ENCODE measurements at places on chromosomes 1 and 21.

GRCh38 chr1:53375440-53375839 is 47.6 kb upstream of the LRP8 start:
- DNase-seq = peak; percentile 32

DNA sequence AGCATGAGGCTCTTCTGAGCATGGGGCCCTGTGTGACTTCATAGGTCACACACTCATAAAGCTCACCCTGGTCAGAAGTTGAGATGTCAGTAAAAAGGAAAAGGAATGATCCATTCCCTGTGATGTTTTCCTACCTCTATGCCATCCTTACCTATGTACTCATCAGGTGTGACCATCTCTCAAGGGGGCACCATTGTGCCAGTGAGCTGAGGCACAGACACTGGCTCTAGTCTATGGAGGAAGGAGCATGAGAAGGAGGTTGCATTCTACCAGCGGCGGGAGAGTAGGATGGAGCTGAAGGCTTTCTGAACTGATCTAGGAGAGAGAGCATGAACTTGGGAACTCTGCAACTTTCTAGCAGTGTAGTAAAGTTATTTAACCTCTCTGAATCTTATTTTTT is 65.8 kb upstream of the RGL1 start:
- DNase-seq = no peak

DNA sequence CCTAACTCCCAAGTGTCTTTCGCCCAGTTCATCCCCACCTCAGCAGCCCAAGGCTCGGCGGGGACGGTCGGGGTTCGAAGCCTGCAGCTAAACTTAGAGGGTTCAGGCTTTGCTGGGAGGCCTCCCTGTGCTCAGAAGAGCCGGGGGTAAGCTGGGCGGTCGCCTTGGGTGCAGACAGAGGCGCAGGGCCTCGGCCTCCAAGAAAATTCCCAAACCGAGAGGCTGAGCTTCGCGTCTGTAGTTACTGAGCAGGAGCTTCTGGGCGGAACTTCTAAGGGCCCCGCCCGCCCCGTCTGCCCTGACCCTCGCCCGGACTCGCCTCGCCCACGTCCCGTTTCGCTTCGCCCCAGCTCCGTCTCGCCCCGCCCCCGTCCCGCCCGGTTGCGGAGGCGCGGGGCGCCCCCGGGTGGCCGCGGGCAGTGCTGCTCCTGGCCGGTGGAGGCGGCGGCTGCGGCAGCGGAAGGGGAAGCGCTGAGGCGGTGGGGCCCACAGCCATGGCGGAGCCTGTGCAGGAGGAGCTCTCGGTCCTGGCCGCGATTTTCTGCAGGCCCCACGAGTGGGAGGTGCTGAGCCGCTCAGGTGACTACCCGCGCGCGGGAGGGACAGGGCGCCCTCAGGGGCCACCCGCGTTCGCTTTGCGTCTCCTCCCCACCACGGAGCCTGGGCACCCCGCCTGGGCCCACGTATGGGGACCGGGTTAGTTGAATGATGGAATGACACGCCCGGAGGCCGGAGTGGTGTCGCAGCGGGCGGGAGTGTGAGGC is at the start of gene RWDD3:
RWDD3 (plus strand) TSS at position 474 of the 764 bp plus-strand sequence; CDS start at position 495, 21 bp downstream.
- peak; percentile 94 for DNase-seq

DNA sequence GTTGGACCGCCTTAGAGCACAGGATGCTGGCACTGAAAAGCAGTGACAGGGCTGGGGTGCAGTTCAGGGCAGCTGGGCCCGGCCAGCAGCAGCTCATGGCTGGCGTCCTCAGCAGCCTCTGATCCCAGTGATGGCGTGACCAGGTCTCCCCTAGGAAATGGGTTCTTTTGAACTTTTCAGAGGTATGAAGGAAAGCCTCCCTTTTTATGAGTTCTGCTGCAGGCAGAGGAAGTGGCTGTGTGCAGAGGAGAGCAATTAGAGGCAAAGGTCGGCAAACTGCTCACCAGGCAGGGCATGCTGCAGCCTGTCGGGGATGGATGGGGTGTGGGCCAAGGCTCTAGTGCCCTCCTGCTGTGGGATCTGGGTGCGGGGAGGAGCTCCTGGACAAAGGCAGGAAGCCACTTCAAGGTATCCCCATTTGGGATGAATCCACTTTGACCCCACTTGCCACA is 45.6 kb upstream of the RAB4A start:
- DNase-seq = no peak

GRCh38 chr1:244336232-244336899 is 115.3 kb downstream of the ADSS2 start:
- peak; percentile 26 for DNase-seq

All from H9 (cell line).